Renal pelvis (tissue), 12 donors: ENCODE measurements at places on chromosomes 4 and X.
A peak's percentile ranks its signal among the peaks of the same experiment; 100 is the strongest.

- DNase-seq, result no peak
These were observed 5.8 kb upstream of the TMEM31 start for GRCh38 chrX:103704863-103705262.

- DNase-seq, result peak; percentile 17
These were observed 56.4 kb upstream of the SPOCK3 start for GRCh38 chr4:167290678-167291077.

- no peak for DNase-seq
These were observed 30.8 kb downstream of the DAPP1 start for GRCh38 chr4:99847362-99847976.

- DNase-seq, result no peak
These were observed 56.6 kb upstream of the BCOR start for GRCh38 chrX:40154250-40154852.
